ENCODE measurements at places on chromosomes 4 and X.

- no peak for DNase-seq
Observed at GRCh38 chrX:132908891-132909290, 49.5 kb downstream of the HS6ST2 start.

GRCh38 chrX:95383778-95384177 lies 1300.9 kb upstream of the DIAPH2 start:
- DNase-seq, result no peak

GRCh38 chr4:178086320-178086719 lies 644.1 kb upstream of the AGA start:
- DNase-seq, result no peak

DNA sequence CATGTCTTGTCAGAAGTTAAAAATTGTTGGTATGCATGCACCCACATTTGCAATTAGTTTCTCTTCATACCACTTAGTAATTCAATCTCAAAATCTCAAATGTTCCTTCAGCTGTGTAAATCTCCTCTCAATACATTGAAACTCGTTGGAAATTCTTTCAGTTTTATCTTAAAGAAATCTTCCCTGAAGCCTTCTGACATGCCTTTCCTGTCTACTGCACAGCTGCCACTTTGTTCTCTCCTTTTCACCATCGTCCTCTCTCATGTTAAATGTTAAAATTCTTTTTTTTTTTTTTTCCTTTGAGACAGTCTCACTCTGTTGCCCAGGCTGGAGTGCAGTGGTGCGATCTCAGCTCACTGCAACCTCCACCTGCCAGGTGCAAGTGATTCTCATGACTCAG lies 30.9 kb downstream of the MCUB start:
- no peak for DNase-seq

All from central memory CD4-positive, alpha-beta T cell (primary cell).